ENCODE measurements at places on chromosomes 13 and 19.

GRCh38 chr13:111115061-111115964 lies at the start of gene ARHGEF7:
ARHGEF7 (plus strand) TSS chr13:111115310; CDS start chr13:111115527, 217 bp downstream.
- no peak for DNase-seq

DNA sequence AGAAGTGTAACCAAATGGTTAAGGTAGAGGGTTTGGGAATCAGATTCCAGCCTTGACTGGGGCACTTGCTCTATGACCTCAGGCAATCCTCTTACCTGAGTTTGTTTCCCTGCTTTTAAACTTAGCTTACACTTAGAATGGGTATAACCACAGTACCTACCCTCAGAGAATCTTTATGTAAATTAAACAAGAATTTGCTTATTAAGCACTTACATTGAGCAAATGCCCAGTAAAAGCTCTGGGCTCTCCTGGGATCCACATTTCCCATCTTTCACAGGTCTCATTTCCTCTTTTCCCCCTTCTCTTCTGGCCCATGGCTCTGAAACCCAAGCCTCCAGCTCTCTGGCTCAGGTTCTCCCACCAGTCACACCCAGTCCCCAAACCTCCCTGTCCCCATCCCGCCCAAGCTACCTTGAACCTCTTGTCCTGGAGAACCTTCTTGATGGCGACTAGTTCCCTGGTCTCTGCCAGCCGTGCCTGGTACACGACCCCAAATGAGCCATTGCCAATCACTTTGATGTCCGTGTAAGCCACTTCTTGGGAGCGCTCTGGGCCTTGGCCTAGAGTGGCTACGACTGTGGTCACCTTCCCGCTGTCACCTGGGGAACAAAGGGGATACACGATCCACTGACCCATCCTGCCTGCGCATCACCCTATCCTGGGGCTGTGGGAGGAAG lies 2.7 kb downstream of the GSK3A start:
- no peak for DNase-seq

DNA sequence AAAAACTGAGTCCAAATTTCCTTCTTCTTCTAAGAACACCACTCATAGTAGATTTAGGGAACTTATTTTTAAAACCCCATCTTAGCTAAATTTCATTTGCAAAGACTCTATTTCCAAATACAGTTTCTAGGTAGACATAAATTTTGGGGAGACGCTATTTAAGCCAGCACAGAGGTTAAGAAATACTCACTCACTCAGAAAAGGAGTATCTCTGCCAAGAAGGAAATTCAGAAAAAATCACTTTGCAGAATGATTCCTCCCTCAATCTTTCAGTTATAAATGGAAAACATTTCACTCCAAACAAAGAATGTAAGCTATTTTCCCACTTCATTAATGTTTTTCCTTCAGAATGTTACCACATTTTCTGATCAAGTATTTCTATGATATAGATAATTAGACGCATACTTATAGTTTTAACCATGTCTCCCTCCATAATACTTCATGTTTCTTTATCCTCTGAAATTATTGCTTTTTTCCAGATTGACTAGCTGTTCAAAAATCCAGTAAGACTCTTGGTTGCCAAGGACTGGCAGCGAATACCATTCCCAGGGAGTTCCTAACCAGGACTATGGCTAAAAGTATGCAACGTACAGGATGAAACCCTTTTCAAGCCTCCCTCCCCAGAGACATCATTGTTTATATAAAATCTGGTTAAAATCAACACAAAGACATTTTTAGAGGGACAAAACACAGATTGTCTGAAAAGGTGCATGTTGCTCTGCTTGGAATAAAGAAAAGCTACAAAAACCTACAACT lies 52.5 kb upstream of the RXFP2 start:
- no peak for DNase-seq

- DNase-seq, result no peak
Observed at GRCh38 chr19:41699231-41699967, 9.0 kb upstream of the CEACAM5 start.

DNA sequence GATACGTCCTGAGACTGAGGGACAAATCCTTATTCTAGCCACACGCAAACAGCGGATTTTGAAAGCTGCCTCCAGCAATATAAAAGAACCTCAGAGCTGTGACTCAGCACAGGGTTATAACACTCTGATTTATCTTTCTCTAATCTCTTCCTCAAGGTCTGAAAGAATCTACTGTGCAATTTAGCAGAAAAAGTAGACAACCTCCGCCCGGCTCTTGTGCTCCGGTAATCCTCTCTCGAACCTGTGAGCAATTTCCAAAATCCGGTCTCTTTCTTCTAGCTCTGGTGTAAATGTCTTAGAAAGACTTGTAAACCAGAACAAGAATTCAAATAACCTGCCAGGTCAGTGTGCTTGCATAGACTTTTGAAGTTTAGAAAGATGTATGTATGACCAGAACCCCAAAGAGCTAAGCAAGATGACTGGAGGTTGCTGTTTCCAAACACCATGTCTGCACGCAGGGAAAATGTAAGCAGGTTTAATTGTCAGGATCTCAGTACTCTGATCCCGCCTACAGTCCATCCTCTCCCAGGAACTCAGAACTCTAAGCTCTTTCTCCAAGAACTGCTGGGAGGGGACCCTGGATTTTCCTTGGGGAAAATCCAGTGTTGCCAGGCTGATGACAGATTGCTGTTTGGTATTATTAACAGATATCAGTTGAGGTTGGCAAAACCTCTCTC lies 338.1 kb downstream of the RFC3 start:
- DNase-seq, result no peak
